ENCODE measurements at places on chromosomes 5 and 9.

- DNase-seq = no peak
These were observed 17.4 kb upstream of the ADRB2 start for GRCh38 chr5:148808864-148809642.

DNA sequence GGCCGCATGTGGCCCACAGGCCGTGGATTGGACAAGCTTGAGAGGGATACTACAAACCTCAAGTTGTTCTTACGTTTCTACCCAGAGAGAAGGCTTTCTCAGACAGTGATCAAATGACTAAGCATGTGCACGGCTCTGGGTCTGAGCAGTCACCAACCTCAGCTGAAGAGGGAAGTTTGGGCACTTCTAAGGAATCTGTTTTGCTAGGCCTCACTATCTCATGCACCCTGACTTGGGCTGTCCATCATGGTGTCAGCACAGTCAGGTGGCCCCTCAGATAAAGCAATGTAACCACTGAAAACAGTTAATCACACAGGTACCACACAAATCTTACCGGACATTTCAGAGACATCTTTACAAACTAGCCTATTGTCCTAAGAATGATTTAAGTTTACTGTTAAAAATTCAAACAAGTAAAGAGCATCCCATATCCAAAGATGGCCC, 24.6 kb downstream of the CSF2 start:
- DNase-seq = no peak

GRCh38 chr9:133119846-133120500, 1.1 kb downstream of the RALGDS start:
- DNase-seq = no peak

DNA sequence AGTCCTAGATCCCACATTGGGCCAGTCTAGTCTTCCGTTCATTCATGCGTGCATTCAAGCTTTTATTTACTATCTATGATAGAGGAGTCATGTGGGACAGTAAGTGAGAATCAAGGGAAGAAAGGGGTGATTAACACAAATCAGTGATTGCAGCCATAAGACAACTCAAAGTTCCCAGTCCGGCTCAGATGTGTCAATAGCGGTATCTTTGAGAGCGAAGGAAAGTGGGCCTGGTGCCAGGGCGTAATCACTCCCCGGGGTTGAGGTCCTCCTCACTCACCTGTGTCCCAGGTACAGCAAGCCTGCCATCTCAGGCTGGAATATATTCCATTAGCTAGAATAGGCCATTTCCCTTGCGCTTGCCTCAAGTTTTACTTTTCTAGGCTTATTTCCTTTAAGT, 196.3 kb downstream of the ATP10B start:
- no peak for DNase-seq

- no peak for DNase-seq
These were observed 413.3 kb upstream of the RORB start for GRCh38 chr9:74083681-74084433.

GRCh38 chr5:181053488-181054121, 13.5 kb downstream of the BTNL9 start:
- no peak for DNase-seq

GRCh38 chr9:70402213-70402612, 12.2 kb downstream of the KLF9 start:
- no peak for DNase-seq

- DNase-seq = no peak
These were observed 316.1 kb downstream of the DMRT2 start for GRCh38 chr9:1366276-1366675.

DNA sequence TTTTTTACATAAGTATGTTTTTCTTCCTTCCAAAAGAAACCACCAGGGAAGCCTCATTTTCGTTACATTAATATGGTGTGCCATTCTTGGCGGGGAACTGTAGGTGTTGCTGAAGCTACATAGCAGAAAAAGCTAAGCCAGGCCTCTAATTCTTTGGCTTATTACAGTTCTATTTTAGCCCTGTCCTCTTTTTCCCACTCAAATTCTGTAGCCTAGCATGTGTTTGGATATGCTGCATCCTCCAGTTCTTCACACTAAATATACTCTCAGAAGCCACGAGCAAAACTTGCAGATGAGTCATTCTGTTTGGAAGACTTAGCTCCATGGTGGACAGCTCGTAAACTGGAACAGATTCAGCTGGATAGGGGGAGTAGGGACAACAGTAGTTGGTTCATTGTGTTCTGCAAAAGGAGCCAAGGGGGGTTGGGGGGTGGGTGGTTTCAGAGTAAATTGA, 369.4 kb downstream of the TMEM161B start:
- no peak for DNase-seq

DNA sequence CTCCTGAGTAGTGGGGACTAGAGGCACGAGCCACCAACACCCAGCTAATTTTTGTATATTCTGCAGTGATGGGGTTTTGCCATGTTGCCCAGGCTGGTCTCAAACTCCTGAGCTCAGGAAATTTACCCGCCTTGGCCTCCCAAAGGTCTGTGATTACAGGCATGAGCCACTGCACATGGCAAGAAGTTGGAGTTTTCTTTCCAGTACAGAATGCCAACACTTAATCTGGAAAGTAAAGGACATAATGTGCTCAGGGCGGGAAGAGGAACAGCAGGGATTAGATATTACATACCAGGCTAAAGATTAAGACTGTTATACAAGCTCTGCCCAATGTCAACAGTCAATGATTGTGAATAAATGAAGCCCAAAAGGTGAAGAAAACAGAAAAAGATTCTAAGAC, 47.2 kb upstream of the AGXT2 start:
- no peak for DNase-seq

- DNase-seq = no peak
These were observed 50.2 kb upstream of the ZBTB43 start for GRCh38 chr9:126754436-126755316.

- no peak for DNase-seq
These were observed 193.6 kb downstream of the DRD1 start for GRCh38 chr5:175250426-175250825.

- DNase-seq = no peak
These were observed 95.7 kb downstream of the LPAR1 start for GRCh38 chr9:110942522-110942921.

DNA sequence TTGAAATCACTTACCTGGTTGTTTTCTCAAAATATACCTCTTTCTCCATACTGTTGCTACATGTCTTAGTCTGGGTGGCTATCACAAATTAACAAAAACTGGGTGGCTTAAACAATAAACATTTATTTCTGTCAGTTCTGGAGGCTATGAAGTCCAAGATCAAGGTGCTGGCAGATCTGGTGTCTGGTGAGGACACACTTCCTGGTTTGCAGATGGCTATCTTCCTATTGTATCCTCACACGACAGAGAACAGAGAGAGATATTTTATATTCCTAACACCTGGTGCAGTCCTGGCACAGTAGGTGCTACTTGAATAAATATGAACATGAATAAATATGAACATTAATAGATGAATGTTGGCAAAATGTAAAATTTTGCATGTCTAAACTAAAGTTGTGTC, 164.3 kb upstream of the ACOT12 start:
- no peak for DNase-seq

DNA sequence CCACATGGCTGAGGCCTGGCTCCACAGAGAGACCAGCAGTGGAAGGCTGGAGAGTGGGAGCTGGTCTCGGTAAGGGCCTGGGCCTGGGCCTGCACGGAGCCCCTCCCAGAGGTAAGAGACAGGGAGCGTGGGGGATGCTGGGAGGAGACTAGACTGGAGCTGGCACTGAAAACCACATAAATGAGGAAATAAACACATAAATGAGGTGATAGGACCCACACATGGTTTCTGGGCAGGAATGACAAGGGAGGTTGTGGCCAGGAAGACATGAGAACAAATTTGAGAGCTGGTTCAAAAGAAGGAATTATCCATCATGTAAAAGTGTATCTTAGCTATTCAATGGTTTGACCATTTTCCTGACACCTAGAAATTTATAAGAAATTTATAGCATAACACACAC, 451.7 kb upstream of the DAP start:
- no peak for DNase-seq

- DNase-seq = no peak
These were observed 58.2 kb upstream of the PRR16 start for GRCh38 chr5:120405923-120406322.

- DNase-seq = no peak
These were observed 51.2 kb upstream of the TCF7 start for GRCh38 chr5:134063188-134063820.

GRCh38 chr9:18672706-18673105, 198.8 kb downstream of the ADAMTSL1 start:
- DNase-seq = no peak

GRCh38 chr5:156241266-156241665, 85.7 kb upstream of the SGCD start:
- DNase-seq = no peak

GRCh38 chr5:132222649-132223038, 5.0 kb downstream of the P4HA2 start:
- no peak for DNase-seq

GRCh38 chr5:158284242-158284641, 425.3 kb upstream of the CLINT1 start:
- DNase-seq = no peak

GRCh38 chr5:16899171-16899570, 36.9 kb downstream of the MYO10 start:
- DNase-seq = no peak

DNA sequence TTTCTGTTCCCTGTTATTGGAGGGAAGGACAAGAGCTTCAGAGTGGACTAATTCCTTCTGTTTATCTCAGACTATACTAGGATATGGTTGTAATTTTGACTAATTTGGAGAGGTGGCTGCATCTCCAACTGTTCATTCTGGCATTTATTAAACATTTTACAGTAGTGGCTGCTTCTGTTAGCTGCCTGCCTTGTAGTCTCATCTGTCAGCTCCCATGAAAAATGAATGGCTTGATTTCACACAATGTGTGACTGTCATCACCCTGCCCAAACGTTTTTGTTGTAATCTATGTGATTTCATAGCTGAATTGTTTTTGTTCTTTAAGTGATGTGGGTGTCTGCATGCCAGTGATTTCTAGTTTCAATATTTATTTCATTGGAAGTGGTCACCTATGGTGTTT, 459.4 kb upstream of the PTPRD start:
- no peak for DNase-seq

GRCh38 chr5:174303437-174304045, 258.0 kb downstream of the NSG2 start:
- DNase-seq = no peak

All from Panc1 (cell line).